ENCODE measurements at places on chromosomes 1 and 21.

DNA sequence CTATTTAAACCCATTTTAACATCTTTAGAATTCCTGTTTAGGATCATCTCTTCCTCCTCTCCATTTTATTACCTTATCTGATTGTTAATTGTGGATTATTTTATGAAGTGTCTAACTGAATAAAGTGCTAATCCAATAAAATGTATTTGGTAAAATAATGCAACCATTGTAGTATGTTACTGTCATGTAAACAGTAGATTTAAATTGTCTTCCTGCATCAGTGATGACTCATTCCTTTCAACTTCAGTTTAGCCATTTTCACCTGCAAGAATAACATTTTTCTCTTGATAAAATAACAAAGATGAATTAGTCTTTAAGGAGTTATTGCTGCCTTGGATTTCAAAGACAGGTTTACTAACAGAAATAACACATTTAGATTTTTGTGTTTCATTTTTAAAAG, 5.4 kb downstream of the PPP2R5A start:
- no peak for DNase-seq

DNA sequence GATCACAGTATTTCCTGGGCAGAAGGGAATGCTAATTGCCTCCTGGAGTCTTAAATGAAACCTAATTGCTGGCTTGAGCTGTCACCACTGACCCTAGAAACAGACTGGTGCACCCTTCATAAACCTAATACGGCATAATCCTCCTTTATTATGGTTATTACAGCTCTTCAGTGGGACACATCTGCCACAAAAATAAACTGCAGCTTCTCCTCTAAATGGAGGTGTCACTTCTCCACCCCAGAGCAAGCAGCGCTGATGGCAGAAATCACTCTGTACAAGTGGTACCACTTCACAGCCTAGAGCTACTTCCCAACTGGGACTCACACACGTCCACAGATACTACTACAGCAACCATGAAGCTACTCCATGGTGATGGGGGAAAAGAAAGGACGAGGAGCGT, 11.1 kb downstream of the PTPN14 start:
- no peak for DNase-seq

DNA sequence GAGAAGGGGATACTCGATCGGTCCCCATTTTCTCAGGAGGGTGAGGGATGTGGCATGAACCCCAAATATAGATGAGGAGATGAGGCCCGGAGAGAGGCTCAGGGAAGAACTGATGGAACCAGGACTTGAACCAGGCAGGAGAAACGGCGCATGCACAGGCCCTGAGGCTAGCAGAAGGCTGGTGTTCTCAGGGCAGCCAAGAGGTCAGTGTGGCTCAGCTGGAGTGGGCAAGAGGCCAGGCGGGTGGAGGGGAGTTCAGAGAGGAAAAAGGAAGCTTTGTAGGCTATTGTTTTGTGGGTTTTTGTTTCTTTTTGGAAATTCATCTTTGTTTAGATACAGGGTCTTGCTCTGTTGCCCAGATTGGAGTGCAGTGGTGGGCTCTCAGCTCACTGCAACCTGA, 122.0 kb downstream of the LACTBL1 start:
- DNase-seq = peak; percentile 29

GRCh38 chr1:211196880-211197279, 62.3 kb upstream of the RCOR3 start:
- DNase-seq = no peak

All from anterior cingulate cortex (tissue), 58 donors.